Stimulated activated CD4-positive, alpha-beta T cell treated with anti-CD3 and anti-CD28 coated beads, Interleukin-15, amount 100 ng/mL, for 48 hours (primary cell): ENCODE measurements at places on chromosomes 2 and 18.

DNA sequence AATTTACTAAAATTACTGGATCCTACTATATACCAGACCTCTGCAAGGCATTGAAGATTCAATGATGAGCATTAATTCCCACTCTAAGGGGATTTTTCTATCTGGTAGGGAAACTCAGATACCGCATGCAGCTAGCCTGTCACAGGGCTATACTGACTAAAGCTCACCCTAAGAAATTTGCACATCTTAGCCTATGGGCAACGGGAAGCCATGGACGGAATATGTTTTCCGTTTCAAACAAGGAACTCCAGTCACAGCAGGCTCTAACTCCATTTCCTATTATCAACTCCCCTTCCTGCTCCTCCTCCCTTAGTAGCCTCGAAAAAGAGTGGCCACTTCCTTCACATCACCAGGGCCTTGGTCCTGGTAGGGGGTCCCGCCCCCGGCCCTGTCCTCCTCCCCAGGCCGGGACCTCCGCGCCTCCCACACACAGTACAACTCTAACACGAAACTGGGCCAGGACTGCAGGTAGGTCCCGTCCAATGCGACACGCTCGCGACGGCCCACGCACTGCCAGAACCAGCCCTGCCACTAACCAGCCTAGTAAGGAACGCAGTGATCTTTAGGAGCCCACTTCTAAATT is 659 bp upstream of the COX5B start:
- DNase-seq = no peak

GRCh38 chr2:111967018-111967417 is 68.6 kb downstream of the MERTK start:
- no peak for DNase-seq

- no peak for DNase-seq
These were observed 605.3 kb upstream of the ZNF804A start for GRCh38 chr2:183993052-183993451.

DNA sequence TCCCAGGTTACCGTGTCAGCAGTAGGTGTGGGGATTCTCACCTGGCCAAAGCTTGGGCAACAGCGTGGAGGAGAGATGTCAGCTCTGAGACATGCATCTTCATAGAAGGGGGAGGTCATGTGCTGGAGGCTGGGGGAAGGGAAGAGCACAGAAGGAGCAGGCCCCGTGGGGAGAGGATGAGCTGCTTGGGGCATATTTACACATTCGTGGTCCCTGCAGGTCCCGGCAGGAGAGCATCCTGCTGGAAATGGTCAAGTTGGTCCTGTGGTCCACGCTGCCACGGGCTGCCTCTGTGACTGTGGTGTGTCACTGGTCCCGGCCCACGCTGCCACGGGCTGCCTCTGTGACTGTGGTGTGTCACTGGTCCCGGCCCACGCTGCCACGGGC is 195.1 kb upstream of the TWIST2 start:
- DNase-seq = no peak

DNA sequence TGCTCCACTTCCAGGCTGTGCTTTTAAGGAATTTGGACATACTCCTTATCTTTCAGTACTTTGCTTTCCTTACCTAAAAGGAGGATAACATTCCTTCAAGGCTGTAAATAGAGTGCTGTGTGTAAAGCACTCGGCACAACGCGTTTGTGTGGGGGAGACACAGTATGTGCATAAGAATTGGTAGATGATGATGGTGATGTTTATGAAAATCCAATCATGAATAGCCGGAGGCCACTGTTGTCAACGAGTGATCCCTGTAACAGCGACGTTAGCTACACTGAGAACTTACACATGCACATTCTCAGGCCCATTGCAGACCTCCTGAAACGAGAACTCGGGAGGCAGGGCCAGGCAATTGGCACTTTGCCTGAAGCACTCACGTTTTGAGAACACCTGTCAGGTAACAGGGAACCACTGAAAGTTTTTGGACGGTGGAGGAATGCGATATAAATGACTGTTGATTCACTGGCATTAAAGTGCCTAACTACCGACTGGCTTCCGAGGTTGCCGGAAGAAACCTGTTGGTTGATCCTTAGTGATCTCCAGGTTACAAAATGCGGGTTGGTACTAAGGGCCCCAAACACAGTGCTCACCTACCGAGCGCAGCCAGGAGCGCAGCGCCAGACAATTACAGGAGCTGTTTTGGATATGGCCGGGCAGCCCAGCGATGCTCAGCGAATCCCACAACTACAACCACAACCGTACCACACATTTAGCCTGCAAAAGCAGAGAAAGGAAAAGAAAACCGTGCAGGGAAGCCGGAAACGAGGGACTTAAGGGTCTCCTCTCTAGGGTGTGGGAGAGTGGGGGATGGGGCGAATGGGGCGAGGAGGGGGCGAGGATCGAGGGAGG is 1.0 kb upstream of the MAP4K4 start:
- no peak for DNase-seq

- DNase-seq = no peak
These were observed 66.1 kb upstream of the ID2 start for GRCh38 chr2:8615576-8616281.

DNA sequence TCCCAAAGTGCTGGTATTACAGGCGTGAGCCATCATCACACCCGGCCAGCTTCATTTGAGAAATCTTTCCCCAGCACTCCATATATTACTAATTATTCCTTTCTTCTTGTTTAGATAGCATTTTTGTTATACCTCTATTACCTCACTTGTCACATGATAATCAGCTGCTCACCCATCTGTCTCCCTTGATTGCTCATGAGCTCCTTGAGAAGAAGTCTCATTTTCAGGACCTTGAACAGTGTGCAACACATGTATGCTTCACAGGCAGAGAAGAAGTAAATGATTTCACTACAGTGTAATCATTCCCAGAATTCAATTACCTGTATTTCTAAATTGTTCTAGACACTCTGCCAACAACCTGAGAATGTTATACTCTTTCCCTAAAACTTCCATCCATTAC is 6.2 kb downstream of the PAIP2B start:
- DNase-seq = no peak

- DNase-seq = no peak
These were observed 77.0 kb downstream of the OTX1 start for GRCh38 chr2:63127594-63127993.

- DNase-seq = no peak
These were observed 31.1 kb upstream of the GMCL1 start for GRCh38 chr2:69798290-69798908.

DNA sequence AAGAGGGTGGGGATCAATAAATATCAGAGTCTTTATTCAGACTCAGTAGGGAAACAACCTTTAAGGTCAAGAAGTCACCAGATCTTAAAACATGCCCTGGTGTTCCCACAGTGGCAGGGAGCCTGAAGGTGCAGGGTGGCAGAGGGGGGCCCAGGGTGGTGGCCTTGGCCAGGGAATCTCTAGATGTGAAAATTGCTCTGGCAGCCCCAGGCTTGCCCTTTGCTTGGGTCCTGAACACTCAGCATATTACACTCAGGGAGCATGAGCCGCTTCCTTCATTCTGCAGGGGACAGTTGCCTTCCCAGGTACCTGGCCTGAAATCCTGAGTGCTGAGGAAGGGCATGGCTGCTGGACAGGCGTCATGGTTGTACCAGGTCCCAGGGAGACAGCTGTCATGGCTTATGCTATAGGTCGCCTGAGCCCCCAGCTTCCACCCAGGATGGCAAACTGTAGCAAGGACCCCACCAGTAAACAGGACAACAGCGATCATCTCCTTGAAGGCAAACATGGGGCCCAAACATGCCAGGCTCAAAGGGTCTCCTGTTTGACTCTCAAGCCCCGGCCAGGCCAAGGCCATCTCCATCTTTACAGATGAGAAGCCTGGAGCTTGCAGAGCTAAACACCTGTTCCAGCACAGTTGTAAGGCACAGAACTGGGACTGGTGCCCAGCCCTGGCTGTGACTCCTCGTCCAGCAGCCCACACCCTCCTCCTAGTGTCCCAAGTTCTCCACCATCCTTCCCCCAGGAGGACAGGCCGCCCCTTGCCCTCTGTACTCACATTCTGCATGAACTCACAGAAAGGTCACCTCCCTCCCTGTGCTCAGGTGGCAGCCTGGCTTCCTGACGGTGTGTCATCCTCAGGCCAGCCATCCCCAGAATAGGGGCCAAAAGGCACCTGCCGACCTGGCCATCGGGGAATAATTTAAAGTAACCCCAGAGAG is 14.6 kb downstream of the ABCG8 start:
- no peak for DNase-seq

- DNase-seq = no peak
These were observed 112.9 kb downstream of the CLIP4 start for GRCh38 chr2:29227935-29228675.

GRCh38 chr2:142946941-142947340 is 69.5 kb downstream of the KYNU start:
- no peak for DNase-seq

DNA sequence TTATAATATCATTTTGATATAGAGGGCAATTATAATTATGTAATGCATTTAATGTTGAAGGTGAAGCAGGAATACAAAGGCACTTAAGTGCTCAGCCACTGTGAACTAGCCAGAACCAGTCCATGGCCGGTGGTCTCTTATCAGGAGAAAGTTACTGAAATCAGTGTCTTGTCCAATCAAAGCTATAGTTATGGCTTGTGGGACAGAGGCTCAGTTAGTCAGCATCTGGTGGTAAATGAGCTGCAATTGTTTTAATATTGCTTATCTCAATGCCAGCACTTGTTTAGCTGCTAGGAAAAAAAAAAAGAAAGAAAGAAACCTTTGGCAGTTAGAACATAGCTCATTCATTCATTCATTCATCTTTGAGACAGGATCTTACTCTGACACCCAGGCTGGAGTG is 3.8 kb upstream of the ALS2 start:
- DNase-seq = no peak

GRCh38 chr2:110770959-110771431 is 38.6 kb downstream of the ACOXL start:
- DNase-seq = no peak

- DNase-seq = no peak
These were observed 72.3 kb downstream of the BARD1 start for GRCh38 chr2:214737188-214737587.

- no peak for DNase-seq
These were observed 79.8 kb downstream of the XRCC5 start for GRCh38 chr2:216188956-216189355.

GRCh38 chr2:126220331-126220730 is 435.6 kb upstream of the GYPC start:
- DNase-seq = no peak

- DNase-seq = no peak
These were observed 1272.8 kb upstream of the ZEB2 start for GRCh38 chr2:145792745-145793144.

DNA sequence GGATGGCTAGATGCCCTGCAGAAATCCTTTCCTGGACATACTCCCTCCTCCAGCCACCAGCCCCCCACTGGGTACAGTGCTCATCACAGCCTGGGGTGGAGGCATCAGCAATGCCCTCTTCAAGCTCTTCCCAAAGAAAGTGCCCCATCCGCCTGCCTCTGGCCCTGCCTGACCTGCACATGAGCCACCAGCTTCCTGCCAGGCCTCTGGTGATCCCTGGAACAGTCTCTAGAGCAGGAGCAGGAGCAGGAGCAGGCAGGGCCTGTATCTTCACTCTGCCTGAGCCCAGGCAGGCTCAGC is 54.1 kb upstream of the CAB39 start:
- no peak for DNase-seq

- DNase-seq = peak; percentile 22
These were observed 31.3 kb downstream of the KIAA2012 start for GRCh38 chr2:202104286-202104870.

DNA sequence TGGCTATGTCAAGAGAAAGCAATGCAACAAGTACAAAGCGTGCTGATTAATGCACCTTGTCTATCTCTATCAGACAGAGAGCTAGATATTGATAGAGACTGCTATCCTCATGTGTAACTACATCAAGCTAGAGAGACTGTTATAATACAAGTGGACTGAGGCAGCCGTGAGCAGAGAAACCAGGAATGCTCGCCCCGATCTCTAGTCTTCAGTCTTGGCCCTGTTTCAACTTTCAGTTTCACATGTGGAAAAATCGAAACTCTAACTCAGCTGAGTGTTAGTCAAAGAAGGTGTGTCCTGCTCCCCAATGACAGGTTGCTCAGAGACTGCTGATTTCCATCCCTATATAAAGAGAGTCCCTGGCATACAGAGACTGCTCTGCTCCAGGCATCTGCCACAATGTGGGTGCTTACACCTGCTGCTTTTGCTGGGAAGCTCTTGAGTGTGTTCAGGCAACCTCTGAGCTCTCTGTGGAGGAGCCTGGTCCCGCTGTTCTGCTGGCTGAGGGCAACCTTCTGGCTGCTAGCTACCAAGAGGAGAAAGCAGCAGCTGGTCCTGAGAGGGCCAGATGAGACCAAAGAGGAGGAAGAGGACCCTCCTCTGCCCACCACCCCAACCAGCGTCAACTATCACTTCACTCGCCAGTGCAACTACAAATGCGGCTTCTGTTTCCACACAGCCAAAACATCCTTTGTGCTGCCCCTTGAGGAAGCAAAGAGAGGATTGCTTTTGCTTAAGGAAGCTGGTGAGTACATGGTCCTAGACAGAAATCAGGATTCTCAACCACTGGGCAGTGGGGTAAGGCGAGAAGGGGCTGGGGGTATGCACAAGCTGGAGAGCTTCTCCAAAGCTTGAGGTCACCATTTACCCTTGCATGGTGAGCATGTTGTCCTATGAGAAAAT is at the start of gene RSAD2:
Gene RSAD2, plus strand, starts transcription at position 376 of the 903 bp plus-strand sequence. Its CDS starts 24 bp downstream, at position 400.
- no peak for DNase-seq
